ENCODE measurements at places on chromosomes 13 and 19.

DNA sequence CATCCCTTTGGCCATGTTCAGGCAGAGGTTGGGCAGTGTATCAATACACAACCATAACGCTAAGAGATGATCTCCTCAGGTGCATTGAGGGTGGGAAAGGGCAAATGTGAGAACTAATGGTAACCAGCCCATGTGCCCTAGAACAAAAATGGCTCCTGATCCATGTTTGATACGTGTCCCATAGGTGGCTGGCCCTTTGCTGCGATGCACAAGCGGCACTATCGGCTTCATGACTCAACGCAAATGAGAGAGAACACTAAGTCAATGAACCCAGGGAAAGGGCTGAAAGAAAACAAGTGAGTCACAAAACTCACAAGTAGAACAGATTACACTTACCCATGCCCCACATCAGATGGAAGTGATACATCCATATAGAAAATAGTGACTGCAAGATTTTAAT lies 201.7 kb downstream of the ABCC4 start:
- peak; percentile 47 for DNase-seq

GRCh38 chr13:39036212-39036611 lies 1.7 kb downstream of the PROSER1 start:
- peak; percentile 30 for DNase-seq

- no peak for DNase-seq
Measured at GRCh38 chr13:114017966-114018365, 44.1 kb upstream of the C13orf46 start.

DNA sequence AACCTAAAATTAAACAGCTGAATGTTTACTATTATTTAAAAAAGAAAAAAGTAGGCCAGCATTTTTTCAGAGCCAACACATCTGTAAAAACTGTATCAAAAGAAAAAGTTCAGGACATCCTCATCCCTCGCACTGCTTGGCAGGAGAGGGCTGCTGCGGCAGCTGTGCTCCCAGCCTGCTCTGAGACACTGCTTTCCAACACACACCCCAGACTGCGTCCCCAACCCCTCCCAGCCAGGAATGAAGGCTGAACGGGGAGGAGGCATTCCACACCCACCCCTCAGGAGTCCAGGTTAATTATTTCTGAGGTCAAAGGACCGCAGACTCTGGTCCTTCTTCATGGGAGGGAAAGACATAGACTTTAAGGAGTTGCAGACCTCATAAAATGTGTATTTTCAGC lies 43.1 kb downstream of the COL4A1 start:
- no peak for DNase-seq

DNA sequence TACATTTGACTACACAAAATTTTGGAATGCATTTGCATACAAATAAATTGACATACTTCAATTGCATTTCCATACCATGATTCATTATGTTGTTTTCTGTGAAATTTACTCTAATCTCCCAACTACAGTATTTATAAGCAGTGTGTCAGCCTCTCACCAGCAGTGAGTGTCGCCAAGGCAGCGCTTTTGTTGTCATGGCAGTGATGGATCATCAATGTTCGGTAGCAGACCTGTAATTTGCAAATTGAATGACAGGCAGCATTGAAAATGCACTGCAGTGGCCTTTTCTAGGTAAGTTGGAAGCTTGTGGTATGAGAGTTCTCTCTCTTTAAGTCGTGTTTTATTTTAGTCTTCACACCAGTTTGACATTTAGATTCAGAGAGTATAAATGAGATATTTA lies 534.1 kb downstream of the PCDH17 start:
- DNase-seq, result no peak

- no peak for DNase-seq
Measured at GRCh38 chr13:113179374-113180230, 21.2 kb downstream of the PROZ start.

GRCh38 chr13:60012488-60012887 lies 151.2 kb downstream of the DIAPH3 start:
- DNase-seq, result peak; percentile 7

DNA sequence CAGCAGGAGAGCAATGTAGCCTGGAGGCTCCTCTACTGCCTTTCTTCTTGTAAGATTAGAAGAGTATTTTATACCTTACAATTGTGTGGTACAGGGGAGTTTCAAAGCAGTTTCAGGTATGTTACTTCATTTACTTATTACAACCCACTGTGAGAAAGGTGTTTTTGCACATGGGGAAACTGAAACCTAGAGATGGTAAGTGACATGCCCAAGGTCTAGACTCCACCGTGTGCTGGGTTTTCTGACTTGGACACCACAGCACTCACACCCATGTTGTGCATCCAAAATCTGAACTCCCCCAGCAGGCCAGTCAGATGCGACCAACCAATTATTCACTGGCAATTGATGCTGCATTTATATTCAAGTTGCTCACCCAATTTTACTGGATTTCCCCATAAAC lies 22.8 kb downstream of the ERICH6B start:
- DNase-seq, result no peak
